ENCODE measurements at places on chromosomes 1 and 21.

- no peak for DNase-seq
These were observed 103.8 kb downstream of the TRABD2B start for GRCh38 chr1:47893412-47893811.

DNA sequence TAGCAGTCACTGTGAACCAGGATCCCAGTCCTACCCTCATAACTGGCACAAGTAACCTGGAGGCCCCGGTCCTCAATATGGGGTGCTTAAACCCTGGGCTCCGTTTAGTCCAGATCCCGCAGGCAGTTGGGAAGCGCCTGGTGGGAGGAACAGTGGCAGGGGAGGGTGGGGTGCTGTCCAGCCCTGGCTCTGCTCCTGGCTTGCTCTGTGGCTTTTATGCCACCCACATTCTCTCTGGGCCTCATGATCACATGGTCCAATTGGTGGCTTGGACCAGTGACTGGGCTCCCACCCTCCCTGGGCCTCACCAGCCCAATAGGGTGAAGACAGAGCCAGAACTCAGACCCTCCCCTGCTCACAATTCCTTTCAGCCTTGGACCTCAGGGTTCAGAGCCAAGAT, 2.9 kb downstream of the CD164L2 start:
- no peak for DNase-seq

DNA sequence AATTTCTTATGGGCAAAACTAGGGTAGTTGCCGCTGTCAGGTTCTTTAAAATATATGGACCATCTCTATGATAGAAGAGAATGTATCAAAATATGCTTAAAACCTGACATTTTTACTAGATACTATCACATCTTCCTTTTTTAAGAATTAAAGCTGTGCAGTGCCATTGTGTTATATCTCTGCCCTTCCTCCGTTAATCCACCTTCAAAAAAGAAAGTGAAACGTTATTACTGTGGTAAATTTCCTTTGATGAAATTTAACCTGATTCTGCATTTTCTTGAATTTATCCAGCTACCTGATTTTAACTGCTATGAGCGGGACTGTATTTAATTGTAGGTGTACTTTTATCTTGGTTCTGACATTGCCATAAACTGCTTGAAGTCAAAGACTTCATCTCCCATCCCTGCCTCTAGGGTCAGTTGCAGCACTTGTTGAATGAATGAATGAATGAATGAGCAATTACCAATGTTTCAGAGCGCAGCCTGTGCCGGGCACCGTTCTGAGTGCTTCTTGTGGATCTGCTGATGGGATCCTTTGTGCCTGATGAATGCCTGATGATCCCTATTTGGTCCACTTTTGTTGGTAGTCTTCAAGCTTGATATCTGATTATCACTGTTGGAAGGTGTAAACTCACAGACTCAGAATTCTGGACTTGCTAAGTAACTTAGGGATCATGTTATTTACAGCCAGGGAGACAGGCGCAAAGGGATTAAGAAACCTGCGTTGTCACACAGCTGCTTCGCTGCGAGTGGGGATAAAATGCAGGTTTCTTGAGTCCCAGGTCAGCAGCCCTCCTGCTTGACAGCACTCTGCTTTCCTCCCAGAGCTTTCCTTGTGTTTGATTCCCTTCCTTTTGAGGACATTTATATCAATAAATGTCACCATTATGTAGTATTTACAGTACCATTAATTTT, 30.1 kb downstream of the SMYD2 start:
- no peak for DNase-seq

DNA sequence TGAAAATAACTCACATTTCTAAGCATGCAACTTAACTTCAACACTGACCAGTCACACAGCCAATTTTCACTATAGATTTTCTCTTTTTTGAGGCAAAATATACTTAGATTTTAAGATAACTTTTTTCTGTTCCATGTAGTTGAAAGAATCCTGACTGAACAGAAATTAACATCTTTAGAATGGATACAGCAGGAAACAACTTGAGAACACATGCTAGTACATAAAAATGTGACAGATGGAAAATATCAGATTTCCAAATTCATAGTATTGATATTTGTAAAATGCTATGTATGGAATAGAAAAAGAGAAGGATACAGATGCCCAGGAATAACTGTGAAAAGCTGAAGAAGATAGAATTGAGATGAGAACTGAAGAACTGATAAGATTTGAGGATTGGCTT, 1270.6 kb downstream of the KCNT2 start:
- DNase-seq = no peak

DNA sequence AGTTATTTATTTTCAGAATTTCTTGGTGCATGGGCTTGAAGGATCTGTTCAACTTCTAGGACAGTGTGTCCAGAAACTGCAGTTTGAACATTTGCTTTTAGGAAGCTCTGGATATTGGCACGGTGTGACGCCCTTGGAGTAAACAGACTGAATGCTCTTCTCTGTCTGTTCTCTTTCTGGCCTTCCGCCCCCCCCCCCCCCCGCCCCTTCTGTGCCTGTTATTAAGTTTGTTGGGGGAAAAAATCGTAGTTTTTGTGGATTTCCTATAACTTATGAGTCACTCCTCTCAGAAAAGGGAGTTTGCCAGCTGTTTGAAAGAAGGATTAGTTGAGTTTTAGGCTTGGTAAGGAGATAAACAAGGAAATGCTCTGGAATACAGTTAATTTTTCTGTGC, 1.2 kb downstream of the KCTD3 start:
- no peak for DNase-seq

GRCh38 chr1:192808163-192808517, 699 bp upstream of the RGS2 start:
- DNase-seq = no peak

- DNase-seq = no peak
These were observed 6.2 kb downstream of the DISP3 start for GRCh38 chr1:11485191-11485590.

- DNase-seq = no peak
These were observed 81.1 kb downstream of the KIAA0319L start for GRCh38 chr1:35475856-35476674.

DNA sequence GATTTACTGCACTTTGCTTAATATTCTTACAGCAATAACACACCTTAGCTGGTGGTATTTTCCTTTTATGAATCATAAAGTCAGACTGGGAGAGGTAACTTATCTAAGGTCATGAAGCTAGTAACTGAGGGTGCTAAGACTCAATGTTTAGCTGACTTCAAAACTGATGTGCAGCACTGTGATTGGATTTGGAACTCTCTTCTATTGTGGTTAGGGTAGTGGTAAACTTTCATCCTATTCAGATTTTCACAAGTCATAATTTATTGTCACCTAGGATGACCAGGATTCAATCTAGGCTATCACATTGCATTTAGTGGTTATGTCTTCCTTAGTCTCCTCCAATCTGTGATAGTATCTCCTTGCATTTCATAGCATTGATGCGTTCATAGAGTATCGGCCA, 18.9 kb downstream of the EPB41 start:
- no peak for DNase-seq

GRCh38 chr1:910311-910880, 13.3 kb upstream of the SAMD11 start:
- DNase-seq = no peak

GRCh38 chr1:2451741-2452140, 24.3 kb upstream of the PLCH2 start:
- no peak for DNase-seq

- no peak for DNase-seq
These were observed 220.0 kb downstream of the LBR start for GRCh38 chr1:225207791-225208190.

- no peak for DNase-seq
These were observed 43.3 kb upstream of the PCBP3 start for GRCh38 chr21:45600248-45600647.

GRCh38 chr21:42164064-42164789, 54.7 kb upstream of the ABCG1 start:
- no peak for DNase-seq

GRCh38 chr1:116661633-116662032, 5.9 kb downstream of the IGSF3 start:
- DNase-seq = no peak

DNA sequence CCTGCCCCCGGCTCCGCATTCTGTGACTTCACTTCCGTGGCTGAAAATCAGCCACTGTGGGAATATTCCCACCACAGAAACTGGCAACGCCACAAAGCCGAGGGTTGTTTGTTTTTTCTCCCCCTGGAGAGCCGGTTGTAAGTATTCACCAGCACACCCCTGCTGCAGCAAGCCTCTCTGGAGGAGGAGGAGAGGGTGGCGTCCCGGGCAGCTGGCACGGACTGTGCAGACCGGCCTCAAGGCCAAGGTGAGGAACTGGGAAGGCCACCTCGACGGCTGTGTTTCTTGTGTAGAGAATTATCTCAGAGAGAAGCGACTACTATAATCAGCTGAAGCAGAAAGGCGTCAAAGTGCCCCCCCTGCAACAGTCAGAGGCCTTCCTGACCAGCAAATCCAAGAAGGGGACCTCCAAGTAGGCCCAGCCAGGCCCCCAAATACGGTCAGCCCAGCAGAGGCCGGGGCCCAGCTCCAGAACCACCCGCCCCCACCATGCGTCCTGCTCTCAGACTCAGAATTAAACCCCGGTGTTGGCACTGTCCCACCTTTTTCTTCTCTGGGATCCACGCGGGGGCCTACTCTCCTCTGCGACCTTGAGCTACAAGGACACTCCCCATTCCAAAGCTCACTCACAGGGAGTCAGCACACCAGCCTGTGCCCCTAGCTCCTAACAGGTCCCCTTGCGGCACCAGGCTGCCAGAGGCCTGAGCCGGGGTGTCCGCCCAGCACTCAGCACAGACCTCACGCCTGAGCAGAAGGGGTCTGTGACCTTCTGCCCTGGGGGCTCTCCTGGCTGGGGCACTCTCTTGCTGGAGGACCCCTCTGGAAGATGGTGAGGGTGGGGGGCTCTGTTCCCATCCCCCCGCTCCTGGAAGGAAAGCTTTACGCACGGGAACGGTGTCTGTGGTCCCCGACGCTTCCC, 1.2 kb upstream of the SMIM1 start:
- DNase-seq = no peak

- DNase-seq = no peak
These were observed 17.1 kb upstream of the ZBTB21 start for GRCh38 chr21:42027085-42027821.

- DNase-seq = peak; percentile 32
These were observed 184.7 kb downstream of the TOMM20 start for GRCh38 chr1:234943836-234944402.

- DNase-seq = no peak
These were observed 85.5 kb upstream of the VANGL1 start for GRCh38 chr1:115556236-115556635.
